NCI-H226 (cell line): ENCODE measurements at places on chromosomes 7 and 10.

- peak; percentile 91 for DNase-seq
Observed at GRCh38 chr7:99499721-99500636, at the start of gene ZNF394. Gene ZNF394, minus strand, starts transcription at chr7:99500281. Its CDS starts 188 bp downstream, at chr7:99500093.

- DNase-seq = no peak
Observed at GRCh38 chr7:5564894-5565293, 141.3 kb upstream of the TNRC18 start.

- no peak for DNase-seq
Observed at GRCh38 chr7:30196408-30196807, 61.6 kb downstream of the MTURN start.

DNA sequence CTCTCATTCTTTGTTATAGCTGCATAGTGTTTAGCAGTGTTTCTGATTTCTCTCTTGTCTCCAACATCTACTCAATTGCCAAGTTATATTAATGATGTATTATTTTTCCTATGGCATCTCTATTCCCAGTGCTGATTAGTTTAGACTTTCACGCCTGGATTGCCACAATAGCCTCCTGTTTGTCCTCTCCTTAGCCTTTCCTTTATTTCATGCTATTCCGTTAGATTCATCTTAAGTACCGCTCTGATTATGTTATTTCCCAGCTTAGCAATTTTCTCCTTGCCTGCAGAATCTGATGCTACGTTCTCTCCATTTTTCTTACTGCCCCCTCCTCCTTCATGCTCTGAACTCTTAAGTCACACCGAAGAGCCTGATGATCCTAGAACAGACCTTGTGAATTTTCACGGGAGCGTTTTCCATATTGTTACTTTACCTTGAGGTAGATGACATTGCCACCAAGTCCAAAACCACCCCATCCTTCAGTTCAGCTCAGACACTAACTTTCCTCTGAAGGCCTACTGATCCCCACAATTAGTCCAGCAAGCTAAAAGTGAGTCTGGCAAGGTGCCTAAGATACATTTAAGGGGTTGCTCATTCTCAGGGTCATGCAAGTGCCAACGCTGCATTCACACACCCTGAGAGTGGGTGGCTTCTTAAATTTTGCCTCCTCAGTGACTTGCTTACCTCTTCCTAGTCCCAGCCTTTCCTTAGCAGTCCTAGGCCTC, 6.6 kb upstream of the NRF1 start:
- no peak for DNase-seq

DNA sequence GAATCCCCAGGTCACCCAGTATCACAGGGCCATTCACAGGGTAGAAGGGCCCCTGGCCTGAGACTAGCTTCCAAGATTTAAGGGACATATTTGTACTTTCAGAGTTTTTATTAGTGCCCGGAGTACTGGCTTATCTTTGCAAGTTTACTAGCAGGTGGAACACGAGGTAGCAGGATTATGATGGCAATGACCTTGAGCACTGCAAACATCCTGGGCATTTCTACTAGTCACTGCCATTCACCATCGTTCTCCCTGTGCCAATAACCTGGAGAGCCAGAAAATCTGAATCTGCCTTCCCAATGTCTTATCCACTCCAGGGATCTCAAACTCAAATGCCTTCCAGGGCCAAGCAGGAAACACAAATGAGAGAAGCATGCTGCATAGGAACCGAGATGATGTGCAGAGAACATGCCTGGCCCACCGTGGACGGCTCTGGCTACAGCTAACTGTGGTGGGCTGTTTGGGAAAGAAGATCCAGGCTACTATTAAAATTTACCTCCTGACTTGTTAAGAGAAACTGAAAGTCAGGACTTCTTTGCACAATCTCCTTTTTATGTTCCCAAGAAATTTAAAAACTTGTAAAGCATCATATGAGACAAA, 16.7 kb downstream of the FAM53B start:
- DNase-seq = no peak

GRCh38 chr7:51472873-51473272, 156.3 kb upstream of the COBL start:
- no peak for DNase-seq

GRCh38 chr10:100969187-100970075, at the start of gene SEMA4G:
Gene SEMA4G, plus strand, starts transcription at chr10:100969504. Its CDS starts 3,409 bp downstream, at chr10:100972913.
- DNase-seq = no peak

- DNase-seq = no peak
Observed at GRCh38 chr10:77159538-77160110, 478.0 kb downstream of the KCNMA1 start.

DNA sequence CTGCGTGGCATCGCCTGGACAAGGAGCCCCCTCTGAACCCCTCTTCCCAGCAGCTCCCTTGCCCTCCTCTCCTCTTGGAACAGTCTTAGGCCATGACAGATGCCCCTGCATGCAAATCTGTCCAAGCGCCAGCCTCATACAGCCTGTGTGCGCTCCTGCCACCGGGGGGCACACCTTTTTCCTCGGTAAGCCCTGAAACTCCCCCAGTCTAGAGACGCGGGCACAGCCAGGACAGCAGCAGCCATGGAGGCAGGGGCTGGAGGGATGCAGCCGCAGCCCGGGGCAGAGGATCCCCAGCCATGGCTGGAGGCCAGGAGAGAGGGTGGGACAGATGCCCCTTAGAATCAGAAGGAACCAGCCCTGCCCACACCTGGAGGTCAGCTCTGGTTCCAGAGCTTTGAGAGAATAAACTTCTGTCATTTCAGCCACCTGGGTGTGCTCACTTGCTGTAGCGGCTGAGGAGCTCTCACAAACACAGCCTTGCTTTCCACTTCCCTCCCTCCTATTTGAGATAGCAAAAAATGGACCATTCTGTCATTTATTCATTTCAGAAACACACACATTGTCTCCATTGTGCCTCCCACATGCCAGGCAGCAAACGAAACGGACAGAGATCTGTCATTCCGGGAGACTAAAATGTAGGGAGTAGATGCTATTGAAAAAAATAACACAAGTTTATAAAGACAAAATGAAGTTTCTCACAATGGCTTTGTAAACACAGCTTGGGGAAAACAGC, 241.5 kb downstream of the WDR37 start:
- no peak for DNase-seq

DNA sequence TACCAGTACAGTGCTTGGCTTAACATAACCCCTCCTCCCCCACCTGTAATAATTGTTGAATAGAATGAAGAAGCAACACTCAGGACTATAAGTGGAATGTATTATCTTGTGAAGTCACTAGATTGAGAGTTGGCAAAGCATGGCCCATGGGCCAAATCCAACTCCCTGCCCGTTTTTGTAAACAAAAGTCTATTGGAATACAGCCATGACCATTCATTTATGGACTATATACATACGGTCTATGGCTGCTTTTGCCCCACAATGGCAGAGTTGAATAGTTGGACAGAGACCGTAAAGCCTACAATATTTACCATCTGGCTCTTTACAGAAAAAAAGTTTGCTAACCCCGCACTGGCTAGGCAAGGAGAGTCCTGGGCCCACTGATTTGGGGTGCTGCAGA, 48.1 kb upstream of the CYCS start:
- no peak for DNase-seq

GRCh38 chr7:120949998-120950538, 509 bp upstream of the ING3 start:
- DNase-seq = no peak

GRCh38 chr7:116851671-116852070, 10.7 kb upstream of the CAPZA2 start:
- no peak for DNase-seq

DNA sequence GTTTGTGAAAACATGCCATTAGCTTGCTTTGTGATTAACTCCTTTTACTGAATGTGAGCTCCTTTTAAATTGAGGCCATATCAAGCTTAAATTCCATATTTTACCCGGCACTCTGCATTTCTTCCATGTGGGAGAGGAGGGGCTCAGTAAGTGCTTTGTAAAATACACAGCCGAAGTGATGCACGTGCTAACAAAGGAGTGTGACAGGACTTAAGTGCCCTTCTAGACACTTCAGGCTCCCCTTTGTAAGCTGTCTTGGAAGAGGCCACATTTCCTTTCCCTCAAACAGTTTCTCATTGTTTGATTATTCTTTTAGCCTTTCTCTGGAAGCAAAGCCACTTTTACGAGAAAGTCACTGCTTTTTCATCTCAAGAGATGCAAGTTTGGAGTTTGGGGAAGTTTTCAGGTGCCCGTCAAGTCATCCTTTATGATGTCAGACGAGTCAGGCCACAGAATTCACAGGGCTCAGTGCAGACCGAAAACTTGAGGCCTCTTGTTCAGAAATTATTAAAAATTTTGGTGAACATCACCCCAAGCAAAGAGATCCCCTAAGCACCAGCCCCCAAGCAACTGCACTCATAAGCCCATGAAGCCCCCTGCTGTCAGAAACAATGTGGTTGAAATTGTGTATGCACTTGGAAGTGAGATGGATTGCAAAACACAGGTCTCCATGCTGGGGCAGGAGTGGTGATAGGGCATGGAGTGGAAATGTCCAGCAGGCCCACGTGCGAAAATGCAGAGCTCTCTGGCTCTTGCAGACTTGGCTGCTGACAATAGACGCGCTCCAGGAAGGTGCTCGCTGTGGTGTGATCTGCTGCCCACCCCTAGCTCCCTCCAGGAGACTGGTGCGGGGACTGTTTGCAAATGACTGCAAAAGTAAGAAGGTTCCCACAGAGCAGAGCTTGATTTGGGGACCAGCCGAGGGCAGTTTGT, 11.5 kb downstream of the IKZF1 start:
- no peak for DNase-seq

GRCh38 chr7:2717293-2718261, 29.6 kb downstream of the AMZ1 start:
- no peak for DNase-seq

- DNase-seq = no peak
Observed at GRCh38 chr7:39252916-39253315, 275.2 kb downstream of the POU6F2 start.

DNA sequence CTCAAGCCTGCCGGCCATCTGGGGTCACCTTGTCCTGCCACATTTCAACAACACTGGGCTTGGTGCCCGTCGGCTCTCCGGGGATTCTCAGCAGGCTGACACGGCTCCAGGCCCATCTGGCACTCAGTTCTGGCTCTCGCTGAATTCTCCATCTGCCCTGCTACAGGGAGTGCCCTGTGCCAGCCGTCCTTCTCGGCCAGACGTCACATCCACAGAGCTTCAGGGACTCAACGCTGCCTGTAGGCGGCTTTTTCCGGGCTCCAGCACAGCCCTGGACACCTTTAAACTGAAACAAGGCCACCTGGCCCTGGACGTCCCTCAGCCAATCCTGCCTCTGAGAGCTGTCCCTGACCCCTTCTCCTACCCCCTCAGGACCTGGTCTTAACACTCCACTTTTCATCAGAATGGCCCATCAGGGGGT, 43.0 kb downstream of the TMEM130 start:
- no peak for DNase-seq

- no peak for DNase-seq
Observed at GRCh38 chr7:52197221-52197620, 838.2 kb upstream of the POM121L12 start.

DNA sequence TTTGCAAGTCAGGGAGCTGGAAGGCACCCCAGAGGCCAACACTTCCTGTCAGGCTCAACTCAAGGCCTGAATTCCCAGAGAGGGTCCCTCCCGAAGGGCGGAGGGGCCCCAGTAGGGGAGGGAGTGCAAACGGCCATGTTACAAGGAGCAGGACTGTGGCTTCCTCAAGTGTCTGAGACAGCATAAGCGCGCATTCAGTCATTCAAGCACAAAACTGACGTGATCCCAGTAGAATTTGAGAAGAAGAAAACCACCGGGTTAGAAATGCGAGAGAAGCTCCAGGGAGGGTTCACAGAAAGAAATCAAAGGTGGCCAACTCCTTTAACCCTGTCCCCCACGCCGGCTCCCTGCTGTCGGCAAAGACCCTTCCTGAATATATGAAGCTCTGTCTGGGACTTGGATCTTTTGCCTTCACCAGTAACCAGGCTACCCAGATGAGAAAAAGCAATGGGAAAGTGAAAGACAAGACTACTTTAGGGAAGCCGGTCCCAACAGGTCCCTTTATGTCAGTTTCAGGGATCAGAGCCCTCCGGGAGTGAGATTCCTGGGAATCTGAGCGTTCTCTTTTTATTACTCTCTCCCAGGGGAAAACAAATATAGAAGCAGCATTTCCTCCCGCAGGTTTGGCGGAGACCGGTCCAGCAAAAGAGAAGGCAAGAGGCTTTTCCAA, 1.3 kb downstream of the AFAP1L2 start:
- no peak for DNase-seq

- no peak for DNase-seq
Observed at GRCh38 chr7:28356619-28357018, 55.7 kb upstream of the CREB5 start.

DNA sequence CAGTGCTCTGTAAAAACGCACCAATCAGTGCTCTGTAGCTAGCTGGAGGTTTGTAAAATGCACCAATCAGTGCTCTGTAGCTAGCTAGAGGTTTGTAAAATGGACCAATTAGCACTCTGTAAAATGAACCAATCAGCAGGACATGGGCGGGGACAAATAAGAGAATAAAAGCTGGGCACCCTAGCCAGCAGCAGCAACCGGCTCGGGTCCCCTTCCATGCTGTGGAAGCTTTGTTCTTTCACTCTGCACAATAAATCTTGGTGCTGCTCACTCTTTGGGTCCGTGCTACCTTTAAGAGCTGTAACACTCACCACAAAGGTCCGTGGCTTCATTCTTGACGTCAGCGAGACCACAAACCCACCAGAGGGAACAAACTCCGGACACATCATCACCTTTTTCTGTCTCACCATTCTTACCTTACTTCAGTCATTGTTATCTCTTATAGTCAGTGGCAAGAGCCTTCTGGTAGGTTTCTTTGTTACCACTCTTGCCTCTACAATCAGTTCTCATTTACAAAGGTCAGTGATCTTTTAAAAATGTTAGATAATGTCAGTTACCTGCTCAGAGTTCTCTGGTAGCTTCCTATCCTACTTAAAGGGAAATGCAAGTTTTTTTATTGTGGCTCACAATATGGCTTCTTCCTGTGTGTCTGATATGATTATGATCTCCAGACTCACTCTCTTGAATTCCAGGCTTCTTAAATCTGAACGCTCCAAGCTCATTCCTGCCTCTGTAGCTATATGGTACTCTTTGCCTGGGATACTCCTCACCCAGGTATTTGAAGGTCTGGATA, 4.5 kb downstream of the STAM start:
- no peak for DNase-seq

GRCh38 chr10:111161109-111161874, 84.5 kb downstream of the ADRA2A start:
- no peak for DNase-seq

- no peak for DNase-seq
Observed at GRCh38 chr7:81408728-81409127, 361.1 kb downstream of the HGF start.

DNA sequence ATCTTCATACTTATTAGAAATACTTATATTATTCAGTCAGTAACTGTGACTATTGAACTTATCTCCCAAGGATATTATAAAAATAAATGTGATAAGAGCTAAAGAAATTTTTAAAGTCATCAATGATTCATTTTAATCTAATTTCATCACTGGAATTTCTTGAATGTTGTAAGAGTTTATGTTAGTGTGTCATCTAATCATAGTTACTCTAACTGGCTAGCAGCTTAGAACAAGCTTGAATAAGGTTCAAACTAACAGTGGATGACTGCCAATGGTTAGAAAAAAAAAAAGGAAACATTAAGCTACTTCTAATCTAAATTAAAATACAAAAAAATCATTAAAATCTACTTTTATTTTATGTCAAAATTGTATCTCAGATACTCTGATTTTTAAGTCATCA, 1066.3 kb downstream of the CNTNAP2 start:
- DNase-seq = no peak
